ENCODE measurements at places on chromosomes 1 and 21.
A peak's percentile ranks its signal among the peaks of the same experiment; 100 is the strongest.

- DNase-seq = peak; percentile 26
These were observed 13.3 kb downstream of the PLXNA2 start for GRCh38 chr1:208230668-208231529.

DNA sequence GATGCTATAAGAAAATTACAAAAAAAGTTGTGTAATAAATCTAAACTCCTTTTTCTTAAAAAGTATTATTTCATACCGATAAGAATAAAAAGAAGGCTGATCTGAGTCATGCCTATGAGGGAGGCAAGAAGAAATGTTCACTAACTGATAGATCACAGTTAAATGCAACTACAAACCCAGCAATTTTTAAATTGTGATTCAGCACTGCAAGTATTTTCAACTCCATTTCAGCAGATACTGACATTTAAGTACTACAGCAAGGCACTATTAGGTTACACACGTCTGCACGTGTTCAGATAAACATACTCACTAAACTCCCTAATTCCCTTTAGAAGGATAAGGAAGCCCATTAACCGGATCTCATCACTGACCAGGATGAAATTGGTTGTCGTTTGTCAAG lies 213.3 kb upstream of the ZRANB2 start:
- no peak for DNase-seq

DNA sequence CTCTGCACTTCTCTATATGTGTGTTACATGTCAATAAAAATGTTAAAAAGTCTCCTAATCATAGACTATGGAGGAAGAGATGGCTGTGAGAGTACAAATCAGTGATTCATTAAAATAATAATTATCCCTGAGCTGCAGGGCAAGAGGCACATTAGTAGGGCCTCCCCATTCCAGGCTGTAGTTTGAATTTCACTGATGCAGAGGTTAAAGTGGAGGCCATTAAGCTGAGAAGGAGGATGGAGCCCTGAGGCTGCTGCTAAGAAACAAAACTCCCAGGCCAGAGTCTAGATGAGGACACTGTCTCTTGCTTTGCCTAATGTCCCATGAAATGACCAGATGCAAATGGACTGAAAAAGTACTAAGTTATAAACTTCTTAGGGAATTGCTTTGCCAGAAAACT lies 89.1 kb upstream of the WDR26 start:
- DNase-seq = no peak

- DNase-seq = no peak
These were observed 16.2 kb downstream of the LRRC8D start for GRCh38 chr1:89837036-89837481.

GRCh38 chr1:32997381-32997891 lies 32.8 kb upstream of the RNF19B start:
- no peak for DNase-seq

DNA sequence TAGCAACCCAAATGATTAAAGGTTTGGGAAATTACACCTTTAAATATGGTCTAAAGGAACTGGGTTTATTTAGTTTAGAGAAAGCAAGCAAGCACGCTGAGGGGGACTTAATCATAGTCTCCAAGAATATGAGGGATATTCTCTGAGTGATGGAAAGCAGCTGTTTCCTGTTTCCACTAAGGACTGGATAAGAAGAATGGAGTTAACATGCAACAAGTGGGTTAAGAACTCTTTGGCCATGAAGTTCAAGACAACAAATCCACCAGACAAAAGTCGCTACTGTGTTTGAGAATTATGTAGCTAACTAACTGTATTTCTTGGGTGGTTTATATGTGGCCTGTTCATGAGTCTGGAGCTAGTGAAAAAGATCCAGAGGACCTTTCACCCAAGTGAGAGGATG lies 85.7 kb downstream of the TGFB2 start:
- DNase-seq = no peak

DNA sequence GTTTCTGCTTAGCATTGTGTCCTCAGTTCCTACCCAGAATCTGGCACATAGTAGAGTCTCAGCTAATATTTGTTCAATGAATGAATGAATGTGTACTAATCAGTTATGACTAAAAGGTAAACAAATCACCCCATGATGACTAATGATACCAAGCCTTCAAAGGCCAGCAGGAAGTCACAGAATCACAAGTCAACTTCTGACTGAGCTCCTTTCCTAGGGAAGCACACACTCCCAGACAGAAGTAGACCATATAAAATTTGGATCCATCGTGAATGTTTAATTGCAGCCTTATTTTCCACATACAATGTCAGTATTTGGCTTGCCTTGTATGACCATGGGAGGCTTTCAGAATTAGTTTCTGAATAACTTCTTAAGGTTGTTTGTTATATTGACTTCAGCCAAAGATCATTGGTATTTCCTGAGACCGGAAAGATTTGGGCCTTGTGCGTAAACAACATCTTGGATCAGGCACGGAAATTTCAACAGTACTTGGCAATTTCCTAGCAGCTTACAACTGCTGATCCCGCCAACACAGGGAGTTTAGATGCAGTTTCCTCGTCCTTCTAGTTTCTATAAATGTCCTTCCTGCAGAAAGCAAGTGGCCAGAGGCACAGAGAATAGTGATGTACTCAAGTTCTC lies 185.9 kb upstream of the ATP1B1 start:
- no peak for DNase-seq

DNA sequence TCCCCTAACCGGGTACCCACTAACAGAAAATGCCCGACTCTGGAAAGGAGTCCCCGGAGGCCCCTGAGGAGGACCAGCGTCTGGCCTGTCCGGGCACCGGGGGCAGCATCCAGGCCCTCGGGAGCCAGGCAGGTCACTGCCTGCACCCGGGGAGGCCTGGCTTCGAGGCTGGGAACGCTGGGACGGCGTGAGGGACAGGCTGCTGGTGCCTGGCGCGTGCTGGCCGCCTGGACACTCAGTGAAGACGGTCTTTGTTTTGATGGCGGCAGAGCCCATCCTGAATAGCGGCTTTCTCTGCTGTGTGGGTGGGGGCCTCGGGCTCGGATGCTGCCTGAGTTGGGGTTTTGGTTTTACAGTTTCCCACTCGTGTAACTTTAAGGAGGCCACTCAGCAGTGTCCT lies 37.6 kb downstream of the PRKCZ start:
- no peak for DNase-seq

- DNase-seq = no peak
These were observed 2.2 kb downstream of the SHISA4 start for GRCh38 chr1:201890806-201891450.

GRCh38 chr1:10989095-10989494 lies 23.4 kb upstream of the TARDBP start:
- no peak for DNase-seq

DNA sequence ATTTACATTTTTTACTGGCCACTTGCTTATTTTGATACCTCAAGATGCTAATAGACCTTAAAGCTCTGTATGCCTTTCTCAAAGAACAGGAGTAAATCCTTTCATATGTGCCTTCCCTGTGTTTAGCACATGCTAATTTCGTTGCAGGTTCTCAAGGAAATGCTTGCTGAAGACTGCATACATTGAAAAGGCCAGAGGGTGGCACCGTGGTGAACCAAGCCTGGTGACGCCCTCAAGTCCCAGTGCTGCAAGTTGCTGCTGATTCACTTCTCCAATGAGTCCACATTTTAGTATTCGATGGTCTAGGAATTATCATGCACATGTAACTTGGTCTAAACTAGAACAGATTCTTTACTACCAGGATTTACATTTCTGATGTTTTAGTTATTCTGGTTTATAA lies 94.1 kb downstream of the CLDN17 start:
- DNase-seq = no peak

DNA sequence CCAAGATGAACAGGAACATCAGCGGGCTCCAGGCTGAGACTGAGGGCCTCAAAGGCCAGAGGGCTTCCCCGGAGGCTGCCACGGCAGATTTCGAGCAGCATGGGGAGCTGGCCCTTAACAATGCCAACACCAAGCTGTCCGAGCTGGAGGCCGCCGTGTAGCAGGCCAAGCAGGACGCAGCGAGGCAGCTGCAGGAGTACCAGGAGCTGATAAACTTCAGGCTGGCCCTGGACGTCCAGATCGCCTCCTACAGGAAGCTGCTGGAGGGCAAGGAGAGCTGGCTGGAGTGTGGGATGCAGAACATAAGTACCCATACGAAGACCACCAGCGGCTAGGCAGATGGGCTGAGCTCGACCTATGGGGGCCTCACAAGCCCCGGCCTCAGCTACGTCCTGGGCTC lies 823.4 kb upstream of the NEGR1 start:
- DNase-seq = no peak

DNA sequence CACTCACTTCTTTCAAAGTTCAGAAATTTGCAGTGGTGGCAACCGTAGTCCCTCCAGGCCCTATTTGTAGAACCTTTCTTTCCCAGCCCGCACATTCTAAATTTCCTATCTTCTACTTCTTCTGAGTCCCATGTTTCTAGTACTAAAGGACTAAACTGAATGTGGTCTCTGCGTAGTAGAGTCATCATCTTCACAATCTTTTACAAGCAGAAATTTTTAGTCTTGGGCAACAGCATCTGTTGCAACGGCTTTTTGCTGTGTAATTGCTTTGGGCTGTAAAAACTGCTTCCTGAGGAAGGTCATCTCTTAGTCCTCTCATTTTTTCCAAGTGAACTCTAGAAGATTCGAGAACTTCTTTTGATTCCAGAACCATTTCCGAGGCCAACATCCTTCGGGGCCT lies 23.9 kb downstream of the VAV3 start:
- no peak for DNase-seq

DNA sequence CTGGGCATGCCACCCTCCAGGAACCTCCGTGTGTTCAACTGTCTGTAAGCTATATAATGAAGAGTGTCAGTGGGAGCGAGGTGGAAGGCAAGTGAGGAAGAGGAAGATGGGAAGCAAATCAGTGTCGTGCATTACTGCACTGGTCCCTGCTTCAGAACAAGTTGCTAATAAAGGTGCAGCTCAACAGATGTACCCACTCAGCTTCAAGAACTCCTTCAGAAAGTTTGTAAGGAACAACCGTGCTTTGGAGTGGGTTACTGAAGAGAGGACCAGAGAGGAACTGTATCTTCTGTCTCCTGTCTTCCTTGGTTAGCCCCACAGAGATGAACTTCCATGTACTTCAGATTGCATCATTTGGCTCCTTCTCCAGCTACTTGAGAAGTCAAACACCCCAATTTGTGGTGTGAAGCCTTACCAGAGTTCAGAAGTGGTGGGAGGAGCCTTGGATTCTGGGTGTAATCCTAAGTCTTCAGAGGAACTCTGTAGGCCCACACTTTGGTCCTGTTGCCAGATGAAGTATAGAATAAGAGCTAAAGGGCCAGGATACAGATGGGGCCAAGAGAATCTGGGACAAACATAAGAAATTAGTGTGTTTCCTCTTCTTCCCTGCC lies 290.5 kb upstream of the PROX1 start:
- no peak for DNase-seq

DNA sequence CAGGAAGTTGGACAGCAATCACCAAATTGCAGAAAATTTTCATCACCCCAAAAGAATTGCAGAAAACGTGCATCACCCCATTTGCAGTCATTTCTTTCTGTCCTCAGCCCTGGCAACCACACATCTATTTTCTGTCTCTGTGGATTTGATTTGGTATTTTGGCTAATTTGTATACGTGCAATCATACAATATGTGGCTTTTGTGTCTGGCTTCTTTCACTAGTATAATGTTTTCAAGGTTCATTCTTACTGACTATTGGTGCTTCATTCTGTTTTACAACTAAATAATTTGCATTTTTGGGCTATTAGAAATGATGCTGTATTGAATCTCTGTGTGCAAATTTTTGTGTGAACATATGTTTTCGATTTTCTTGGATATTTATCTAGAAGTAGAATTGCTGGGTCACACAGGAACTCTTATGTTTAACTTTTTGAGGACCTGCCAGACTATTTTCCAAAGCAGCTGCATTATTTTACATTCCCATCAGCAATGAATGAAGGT lies 24.8 kb upstream of the PRDM2 start:
- no peak for DNase-seq

DNA sequence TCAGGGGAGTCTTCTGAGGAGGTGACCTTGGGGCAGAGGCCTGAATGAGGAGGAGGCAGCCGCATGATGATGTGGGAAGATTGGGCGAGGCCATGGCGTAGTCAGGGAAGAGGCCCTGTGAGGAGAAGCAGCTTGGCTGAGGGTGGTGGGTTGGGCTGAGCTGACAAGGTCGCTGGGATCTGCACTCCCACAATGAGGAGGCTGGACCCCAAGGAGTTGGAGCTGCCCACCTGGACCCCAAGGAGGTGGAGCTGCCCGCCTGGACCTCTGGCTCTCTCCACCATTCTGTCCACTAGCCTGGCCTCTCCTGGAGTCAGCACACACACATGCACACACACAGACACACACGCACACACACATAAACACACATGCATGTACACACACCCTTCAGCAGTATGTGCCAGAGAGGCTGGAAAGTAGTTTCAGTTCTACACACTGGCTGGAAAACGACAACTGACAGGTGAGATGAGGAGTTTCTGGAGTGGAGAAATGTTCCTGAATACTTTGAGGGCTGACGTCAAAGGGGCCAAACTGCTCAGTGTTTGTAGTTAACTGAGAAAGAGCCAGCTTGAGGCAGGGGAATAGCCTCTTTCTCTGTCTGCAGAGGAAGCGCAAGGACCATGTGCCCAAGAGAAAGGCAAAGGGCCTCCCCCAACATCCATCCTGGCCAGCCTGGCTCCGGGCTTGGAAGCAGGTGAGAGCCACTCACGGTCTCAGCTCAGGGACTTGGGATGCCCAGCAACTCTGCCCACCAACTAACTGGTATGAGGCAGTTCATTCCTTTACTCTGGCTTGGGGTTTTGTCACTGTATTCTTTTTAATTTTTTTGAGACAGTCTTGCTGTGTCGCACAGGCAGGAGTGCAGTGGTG lies 7.1 kb downstream of the SMPDL3B start:
- no peak for DNase-seq

DNA sequence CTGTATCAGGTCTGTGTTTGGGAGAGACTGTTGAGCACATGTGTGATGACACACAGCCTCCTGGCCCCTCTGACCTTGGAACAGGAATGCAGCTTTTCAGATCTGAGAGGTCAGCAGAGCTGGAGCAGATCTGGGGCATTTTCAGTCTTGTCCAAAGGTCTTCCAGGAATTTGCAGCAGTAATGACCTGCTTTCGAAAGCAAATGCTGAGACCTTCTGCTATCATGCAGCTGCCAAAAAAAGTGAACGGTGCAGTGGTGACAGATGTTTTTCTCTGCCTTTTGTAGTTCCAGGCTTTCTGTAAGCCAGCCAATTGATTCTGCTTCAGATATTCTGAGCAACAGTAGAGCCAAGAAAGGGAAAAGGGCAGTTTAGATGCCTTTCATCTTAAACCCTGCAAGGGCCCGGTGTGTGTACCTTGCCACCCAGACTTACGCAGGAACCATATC lies 137.8 kb upstream of the COA6 start:
- no peak for DNase-seq

DNA sequence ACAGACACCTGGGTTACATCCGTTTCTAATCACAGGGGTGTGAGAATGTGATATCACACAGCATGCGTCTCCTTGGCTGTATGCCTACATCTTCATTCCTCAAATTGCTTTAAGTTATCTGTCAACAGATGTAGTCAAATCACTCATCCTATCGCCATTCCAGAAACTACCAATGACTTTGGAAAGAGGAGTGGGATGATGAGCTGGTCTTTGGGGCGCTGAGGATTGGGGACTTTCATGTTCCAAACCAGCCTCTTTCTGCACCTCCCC lies 104.8 kb downstream of the NAV1 start:
- DNase-seq = no peak
